ENCODE measurements at places on chromosomes 16 and 17. TPM values are rescaled to one million over a fixed set of nuclear protein-coding genes. Genes with fewer than 3 reads are reported as not detected.

- DNase-seq, result peak; percentile 37
Measured at GRCh38 chr16:75754141-75754540, 27.9 kb upstream of the CPHXL start.

DNA sequence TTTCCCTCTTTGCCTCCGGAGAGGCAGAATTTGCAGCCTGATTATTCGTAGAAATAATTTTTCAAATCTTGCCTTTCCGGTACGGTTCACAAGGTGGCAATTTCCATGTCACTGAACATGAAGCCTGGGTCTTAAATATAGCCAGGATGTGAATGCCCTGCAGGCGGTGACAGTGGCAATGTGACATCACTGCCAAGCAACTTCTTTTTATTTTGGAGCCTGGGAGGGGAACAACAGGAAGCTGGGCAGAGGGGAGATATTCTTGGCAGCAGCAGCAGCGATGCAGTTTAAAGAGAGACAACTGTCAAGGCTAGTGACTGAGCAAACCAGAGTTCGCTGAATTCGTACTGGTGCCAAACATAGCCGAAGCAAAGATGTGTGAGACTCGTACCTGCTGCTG is 171.1 kb downstream of the SNX29 start:
- DNase-seq, result no peak

- no peak for DNase-seq
Measured at GRCh38 chr17:72308744-72309385, 188.0 kb downstream of the SOX9 start.

DNA sequence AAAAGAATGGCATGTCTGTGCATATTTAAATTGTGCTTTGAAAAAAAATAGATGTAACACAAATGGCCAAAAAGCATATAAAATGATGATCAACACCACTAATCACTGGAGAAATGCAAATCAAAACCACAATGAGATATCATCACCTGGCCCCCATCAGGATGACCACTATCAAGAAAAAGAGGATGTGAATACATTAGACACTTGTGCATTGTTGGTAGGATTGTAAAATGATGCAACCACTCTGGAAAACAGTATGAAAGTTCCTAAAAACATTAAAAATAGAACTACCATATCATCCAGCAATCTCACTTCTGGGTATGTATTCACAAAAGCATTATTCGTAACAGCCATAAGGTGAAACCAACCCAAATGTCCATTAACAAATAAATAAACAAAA is 91.5 kb downstream of the SPAG9 start:
- no peak for DNase-seq

DNA sequence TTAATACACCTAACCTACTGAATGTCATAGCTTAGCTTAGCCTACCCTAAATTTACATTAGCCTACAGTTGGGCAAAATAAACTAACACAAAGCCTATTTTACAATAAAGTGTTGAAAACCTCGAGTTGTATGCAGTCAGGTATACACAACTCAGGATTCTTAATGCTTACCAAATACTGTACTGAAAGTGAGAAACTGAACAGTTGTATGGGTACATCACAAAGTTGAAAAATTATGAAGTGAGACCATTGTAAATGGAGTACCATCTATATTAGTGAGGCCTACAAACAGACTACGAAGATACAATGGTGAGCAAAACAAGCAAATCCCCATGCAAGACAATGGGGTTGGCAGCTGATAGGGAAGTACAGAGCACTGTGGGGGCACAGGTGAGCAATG is 79.7 kb downstream of the VAT1L start:
- no peak for DNase-seq

DNA sequence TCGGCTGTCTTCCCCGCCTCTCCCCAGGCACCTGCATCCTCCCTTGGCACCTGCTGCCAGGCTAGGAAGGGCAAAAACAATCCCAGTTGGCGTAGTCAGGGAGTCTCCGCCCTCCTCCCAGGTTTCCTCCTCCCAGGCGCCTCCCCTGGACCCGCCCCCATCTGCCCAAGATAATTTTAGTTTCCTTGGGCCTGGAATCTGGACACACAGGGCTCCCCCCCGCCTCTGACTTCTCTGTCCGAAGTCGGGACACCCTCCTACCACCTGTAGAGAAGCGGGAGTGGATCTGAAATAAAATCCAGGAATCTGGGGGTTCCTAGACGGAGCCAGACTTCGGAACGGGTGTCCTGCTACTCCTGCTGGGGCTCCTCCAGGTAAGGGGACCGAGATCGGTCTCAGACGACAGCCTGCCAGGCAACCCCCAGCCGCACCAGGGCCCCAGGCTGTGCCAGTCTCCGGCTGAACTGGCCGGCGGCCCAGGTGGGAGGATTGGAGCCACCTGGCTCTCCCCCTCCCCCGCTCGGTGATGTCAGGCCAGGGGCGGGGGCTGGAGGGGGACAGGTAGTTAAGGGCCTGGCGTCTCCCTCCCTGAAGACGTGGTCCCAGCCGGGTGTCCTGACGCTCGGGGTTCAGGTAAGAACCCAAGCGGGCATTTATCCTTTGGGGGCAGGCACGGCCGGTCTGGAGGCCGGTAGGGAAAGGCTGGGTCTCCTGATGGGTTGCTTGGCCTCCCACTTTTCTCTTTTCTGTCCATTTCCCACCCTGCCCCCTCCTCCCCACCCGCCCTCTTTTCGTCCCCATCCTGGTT is at the start of gene GRB7:
Gene GRB7 (plus strand): TSS at position 179 of the 808 bp plus-strand sequence. CDS start 4,364 bp downstream, outside the sequence.
- no peak for DNase-seq

GRCh38 chr17:59332749-59333377 is 1.4 kb downstream of the YPEL2 start:
- DNase-seq, result peak; percentile 41

- no peak for DNase-seq
Measured at GRCh38 chr16:74716355-74716754, 15.7 kb upstream of the MLKL start.

- peak; percentile 91 for DNase-seq
Measured at GRCh38 chr17:35713069-35713728, 18.2 kb upstream of the RASL10B start.

GRCh38 chr17:3688852-3689261 is 7.1 kb downstream of the P2RX5 start:
- DNase-seq, result no peak

GRCh38 chr16:31920373-31920772 is 46.8 kb downstream of the ZNF267 start:
- no peak for DNase-seq

GRCh38 chr17:32269377-32269776 is 3.7 kb downstream of the RHBDL3 start:
- DNase-seq, result no peak

DNA sequence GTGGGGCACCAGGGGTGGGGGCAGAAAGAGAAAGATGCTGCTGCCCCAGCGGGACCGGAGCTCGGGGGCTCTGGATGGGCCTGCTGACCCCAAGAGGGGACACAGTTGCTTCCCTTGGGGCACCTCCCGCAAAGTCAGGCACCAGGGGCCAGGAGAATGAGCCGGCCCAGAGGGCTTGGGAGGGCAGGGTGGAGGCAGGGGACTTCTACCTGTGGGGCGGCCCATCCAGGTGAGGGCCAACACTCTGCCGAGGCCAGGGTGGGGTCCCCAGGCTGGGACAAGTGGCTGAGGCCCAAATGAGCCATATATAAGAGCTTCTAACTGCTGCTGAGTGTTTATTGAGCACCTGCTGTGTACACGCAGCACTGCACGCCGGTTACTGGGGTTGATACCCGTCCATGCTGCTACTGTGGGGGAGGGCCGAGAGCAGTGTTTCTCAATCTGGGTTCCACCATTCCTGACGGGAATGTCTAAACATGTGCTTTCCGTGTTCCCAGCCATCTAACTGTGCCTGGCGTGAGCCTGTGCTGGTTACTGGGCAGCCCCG is 211.7 kb upstream of the GSE1 start:
- DNase-seq, result no peak

DNA sequence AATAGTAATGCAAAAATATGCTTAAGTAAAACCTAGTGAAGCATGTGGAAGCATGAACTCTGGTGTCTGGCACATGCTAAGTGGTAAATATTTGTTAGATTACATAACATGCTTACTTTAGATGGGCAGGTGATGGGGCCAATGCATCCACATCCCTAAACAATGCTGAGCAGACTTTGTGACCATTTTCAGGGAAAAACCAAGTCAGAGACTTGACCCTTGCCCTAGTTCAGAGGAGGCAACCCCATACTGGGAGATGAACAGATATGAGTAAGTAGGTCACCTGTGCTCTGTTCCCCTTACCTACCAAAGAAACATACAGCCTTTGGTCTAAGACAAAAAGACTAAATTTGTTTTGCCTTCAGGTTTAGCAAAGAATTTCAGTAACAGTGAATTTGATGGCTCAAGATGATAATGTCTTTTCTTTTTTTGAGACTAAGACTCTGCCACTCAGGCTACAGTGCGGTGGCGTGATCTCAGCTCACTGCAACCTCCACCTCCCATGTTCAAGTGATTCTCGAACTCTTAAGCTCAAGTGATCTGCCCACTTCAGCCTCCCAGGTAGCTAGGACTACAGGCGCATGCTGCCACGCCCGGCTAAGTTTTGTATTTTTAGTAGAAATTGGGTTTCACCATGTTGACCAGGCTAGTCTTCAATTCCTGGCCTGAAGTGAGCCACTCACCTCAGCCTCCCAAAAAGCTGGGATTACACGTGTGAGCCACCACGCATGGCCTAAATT is 91.4 kb downstream of the HIC1 start:
- no peak for DNase-seq

DNA sequence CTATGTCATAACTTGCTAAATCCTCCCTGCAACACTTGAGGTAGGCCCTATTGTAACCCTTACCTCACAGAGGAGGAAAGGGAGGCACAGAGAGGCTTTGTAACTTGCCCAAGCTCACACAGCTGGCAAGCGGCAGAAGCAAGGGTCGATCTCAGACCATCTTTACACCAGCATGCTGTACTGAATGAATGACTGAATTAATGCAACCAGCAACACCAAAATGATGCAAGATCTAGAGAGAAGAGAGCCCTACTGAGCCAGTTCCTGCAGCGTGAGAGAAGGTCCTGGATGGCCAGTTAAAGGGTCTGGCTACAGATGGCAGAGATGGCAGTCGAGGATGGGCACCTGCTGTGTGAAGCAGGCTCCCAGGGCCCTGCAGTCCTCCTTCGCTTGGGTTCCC is 8.2 kb upstream of the KLHL36 start:
- no peak for DNase-seq

DNA sequence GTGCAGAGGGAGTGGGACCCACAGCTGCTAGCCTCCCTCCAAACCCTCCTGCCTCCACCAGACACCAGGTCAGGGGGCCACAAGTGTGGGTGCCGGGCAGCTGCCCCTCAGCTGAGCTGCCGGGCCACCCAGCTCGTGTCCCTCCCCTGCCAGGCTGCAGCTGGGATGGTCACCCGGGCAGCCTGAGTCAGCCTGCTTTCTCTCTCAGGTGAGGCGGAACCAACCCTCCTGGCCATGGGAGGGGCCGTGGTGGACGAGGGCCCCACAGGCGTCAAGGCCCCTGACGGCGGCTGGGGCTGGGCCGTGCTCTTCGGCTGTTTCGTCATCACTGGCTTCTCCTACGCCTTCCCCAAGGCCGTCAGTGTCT is 6.9 kb downstream of the SLC16A3 start:
- no peak for DNase-seq

- peak; percentile 80 for DNase-seq
Measured at GRCh38 chr16:4371357-4372000, at the start of gene VASN. TSS of gene VASN (plus strand) at chr16:4371848. CDS start at chr16:4380878, 9,030 bp downstream.

DNA sequence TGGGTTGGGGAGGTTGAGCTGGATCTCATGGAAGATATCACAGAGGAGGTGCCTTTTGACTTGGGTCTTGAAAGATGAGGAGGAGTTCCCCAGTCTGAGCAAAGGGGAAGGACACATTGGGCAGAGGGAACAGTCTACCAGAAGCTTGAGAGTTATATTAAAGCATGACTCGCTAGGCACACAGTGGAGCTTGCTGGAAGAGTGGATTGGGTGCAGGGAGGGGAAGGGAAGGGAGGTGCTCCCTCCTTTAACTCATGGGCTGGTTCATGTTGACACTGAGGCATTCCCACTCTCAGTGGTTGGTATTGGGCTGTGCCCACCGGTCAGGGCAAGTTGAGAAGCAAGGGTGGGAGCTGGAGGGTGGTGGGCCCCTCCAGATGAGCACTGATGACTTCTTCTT is 5.9 kb downstream of the TMEM98 start:
- DNase-seq, result no peak

DNA sequence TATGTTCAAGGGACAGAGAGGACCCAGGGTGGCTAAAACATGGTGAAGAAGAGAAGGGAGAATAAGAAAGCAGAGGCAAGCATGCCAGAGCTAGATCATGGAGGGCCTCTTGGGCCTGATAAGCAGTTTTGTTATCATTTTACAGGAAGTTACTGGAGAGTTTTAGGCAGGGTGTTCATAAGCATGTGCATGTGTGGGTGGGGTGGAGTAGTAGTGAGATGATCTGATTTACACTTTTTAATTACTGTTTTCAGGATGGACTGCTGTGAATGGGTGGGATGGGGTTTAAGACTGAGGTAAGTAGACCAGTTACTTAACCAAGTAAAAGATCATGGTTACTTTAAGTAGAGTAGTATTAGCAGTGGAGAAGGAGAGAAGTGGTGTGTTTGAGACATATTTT is 173.6 kb downstream of the PHKB start:
- DNase-seq, result no peak

DNA sequence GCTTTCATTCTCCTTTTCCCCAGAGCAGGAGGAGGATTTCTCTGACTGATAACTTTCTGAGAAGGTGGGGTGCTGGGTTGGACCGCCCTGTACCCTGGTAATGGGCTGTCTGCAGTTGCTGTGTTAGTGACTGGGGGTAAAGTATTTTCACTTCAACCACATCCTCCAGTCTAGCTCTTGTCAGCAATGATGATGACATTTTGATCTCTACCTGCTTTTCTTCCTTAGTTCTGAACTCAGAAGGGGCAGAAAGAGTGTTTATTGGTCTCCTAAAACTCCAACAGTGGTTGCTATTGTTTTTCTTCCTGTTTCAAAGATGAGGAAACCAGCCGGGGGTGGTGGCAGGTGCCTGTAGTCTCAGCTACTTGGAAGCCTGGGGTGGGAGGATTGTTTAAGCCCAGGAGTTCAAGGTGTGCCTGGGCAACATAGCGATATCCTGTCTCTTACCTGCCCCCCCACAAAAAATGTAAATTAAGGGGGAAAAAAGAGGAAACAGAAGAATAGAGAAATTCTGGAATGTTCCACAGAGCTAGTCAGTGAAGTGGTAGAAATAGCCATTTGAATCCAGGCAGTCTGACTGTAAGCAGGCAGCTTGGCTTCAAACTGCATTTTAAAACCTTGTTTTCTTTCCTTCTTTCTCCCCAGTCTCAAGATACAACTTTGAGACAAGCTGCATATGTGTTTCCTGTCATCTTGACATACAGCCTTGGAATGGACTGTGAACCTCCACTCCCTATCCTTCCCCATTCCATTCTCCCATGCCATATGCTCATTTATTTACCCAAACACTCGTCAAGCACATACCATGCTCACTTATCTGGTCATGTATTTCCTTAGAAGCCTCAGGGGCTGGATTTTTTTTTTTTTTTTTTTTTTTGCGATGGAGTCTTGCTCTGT is 3.3 kb upstream of the N4BP1 start:
- peak; percentile 47 for DNase-seq

The C16orf92 gene
- total RNA-seq, result not detected

The COPRS gene
- 97.1 TPM for total RNA-seq

The CHST6 gene
- total RNA-seq, result 0.27 TPM

The VASN gene
- total RNA-seq, result 130 TPM

The SDK2 gene
- total RNA-seq, result not detected

The CSH2 gene
- total RNA-seq, result not detected

The ATAD5 gene
- 10.4 TPM for total RNA-seq

The CES4A gene
- 2.2 TPM for total RNA-seq

Data from fibroblast of the aortic adventitia (primary cell).